ENCODE measurements at places on chromosomes 5 and 9. TPM values are rescaled to one million over a fixed set of nuclear protein-coding genes. Genes with fewer than 3 reads are reported as not detected.

OMD gene
- not detected for total RNA-seq

DNA sequence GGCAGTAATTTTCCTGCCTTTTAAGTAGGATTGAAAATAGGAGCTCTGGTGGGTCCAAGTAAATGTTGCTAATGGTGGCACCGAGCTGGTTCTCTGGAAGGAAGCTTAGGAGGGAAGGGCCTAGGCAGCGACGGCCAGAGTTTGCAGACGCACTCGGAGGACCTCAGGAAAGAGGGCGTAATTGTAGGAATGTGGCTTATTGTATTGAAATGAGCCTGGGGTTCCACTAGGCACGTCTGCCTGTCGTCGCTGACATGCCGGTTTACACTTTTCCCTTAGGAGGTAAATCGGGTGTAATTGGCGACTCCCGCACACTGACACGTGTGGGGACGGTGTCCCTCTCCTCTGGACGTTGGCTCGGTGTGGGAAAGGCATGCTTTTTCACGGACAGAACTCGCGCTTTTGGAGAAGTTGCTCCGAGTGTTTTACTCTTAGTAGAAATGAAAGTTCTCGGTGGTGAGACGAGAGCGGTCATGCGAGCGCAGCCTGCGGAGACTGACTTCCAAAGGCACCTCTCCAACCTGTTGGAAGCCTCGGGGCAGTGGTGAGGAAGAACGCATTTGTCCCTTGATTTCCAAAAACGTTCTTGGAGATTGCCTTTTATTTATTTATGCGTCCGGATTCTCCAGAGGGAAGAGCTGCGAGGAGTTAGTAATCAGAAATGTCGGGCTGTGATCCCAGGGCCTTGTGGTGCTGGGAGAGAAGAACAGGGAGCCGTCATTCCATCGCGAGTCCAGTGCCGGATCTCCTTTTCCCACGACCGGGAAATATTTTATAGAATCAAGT lies 1.3 kb downstream of the NR4A3 start:
- DNase-seq, result no peak

- DNase-seq, result peak; percentile 98
Measured at GRCh38 chr5:157384971-157385709, 74.9 kb upstream of the NIPAL4 start.

GRCh38 chr9:114037961-114038723 lies 40.0 kb downstream of the AMBP start:
- peak; percentile 35 for DNase-seq

DNA sequence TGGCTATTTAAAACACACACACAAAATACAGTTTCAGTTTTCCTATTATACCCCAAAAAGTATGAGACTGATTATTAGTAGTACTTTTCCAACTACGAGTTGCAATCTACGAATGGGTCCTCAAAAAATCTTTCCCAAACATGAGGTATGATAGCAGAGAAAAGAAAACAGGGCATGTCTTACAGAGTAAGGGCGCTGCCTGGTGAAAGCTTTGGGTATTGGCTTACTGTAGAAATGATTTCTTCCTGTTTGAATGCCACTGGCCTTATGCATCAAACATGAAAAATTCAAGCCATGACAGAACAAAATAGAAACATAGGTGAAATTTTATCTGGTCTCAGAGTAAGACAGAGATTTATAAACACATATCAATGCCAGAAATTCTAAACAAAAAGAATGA lies 448.0 kb downstream of the SPOCK1 start:
- DNase-seq, result no peak

C8G gene
- not detected for total RNA-seq

VAV2 gene
- 48.3 TPM for total RNA-seq

- DNase-seq, result no peak
Measured at GRCh38 chr5:139395844-139396640, 1.1 kb upstream of the PROB1 start.

DNA sequence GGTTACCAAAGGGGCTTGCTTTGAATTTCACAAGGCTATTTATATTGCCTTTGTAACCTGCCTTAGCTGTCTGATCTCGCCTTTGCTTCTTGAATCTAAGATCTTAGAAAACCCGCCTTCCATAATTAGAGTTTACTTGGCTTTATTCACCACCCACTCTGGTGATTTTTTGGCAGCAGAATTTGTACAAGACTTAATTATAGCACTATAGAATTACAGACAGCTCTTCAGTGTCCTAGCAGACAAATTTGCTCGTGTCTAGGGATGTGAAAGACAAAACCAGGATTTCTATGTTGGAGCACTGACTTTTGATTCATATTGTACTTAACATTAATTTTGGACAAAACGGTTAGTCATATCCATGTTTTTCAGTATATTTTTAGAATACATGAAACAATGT lies 306.6 kb downstream of the ADGRV1 start:
- no peak for DNase-seq

GRCh38 chr5:178198706-178199105 lies 5.6 kb upstream of the HNRNPAB start:
- DNase-seq, result no peak

GRCh38 chr9:78574354-78575045 lies 277.6 kb downstream of the PSAT1 start:
- DNase-seq, result no peak

PCDH12 gene
- total RNA-seq, result not detected

DOCK2 gene
- total RNA-seq, result 2.2 TPM

DNA sequence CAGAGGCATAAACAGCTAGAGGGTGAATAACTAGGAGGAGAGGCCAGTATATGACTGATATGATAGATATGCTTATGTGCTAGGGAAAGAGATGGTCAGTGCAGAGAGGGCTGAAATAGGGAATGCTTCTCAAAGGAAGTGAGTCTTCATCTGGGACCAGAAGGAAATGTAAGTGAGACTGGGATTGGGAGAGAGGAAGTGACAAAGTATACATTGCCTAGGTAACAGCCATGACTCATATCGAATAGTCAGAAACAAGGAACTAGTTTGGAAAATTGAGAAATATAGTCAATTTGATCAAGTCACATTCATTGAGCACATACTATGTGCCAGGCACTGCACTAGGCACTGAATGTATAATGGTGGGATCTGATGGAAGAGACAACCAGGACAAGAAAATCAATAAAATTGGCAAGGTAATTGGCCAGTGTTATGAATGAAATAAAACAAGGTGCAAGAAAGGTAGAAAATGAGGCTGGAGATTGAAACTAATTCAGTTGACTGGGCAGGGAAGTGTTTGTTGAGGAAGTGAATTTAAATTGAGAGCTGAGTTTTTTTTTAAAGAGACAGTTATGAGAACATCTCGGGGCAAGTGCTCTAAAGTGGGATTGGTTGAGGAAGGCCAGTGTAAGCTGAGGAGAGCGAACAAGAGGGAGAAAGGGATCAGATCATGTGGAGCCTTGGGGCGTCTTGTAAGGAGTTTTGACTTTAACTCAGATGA lies 4.3 kb downstream of the ERAP2 start:
- no peak for DNase-seq

DNA sequence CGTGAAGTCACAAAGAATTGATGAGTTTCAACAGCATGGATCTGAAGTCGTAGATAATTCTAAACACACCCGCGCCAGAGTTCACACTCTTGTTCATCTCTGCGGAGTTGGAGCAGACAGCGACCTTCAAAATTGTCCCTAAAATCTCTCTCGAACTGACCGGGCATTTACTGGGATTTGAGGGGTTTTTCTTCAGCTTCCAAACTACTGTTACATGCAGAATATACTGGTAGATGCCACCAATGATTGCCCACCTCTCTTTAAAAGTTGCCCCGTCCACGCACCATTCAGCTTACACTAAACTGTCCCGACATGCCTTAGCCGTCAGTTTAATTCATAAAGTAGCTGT lies 5.2 kb upstream of the ISL1 start:
- DNase-seq, result no peak

DNA sequence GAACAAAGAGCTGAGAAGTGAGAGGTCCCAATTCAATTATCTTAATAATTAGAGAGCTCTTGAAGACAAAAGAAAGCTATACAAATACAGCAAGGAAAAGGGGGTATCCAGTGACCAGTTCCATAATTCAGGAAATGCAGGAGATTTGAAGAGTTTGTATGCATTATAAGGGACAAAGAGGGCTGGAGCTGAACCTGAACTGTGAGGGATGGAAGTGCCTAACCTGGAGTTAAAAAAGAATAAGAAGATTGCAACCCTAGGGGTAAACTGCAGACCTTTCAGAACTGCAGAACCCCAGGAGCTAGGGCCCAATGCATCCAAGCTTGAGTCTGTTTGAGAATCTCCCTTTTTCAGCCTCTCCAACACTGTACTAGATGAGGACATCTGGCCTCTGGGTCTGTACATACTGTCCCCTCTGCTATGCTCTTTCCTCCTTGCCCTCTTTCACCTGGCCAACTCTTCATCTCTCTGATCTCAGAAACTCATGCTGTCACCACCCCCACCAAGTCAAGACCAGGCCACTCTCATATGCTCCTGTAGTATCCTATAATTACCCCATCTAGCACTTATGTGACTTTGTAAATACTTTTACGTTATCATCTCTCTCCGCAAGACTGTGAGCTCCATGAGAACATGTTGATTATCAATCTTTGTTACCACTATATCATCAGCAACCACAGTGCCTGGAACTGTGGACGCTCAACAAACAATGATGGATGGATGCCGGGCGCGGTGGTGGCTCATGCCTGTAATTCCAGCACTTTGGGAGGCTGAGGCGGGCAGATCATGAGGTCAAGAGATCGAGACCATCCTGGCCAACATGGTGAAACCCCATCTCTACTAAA lies 6.6 kb upstream of the PRKACG start:
- no peak for DNase-seq

DNA sequence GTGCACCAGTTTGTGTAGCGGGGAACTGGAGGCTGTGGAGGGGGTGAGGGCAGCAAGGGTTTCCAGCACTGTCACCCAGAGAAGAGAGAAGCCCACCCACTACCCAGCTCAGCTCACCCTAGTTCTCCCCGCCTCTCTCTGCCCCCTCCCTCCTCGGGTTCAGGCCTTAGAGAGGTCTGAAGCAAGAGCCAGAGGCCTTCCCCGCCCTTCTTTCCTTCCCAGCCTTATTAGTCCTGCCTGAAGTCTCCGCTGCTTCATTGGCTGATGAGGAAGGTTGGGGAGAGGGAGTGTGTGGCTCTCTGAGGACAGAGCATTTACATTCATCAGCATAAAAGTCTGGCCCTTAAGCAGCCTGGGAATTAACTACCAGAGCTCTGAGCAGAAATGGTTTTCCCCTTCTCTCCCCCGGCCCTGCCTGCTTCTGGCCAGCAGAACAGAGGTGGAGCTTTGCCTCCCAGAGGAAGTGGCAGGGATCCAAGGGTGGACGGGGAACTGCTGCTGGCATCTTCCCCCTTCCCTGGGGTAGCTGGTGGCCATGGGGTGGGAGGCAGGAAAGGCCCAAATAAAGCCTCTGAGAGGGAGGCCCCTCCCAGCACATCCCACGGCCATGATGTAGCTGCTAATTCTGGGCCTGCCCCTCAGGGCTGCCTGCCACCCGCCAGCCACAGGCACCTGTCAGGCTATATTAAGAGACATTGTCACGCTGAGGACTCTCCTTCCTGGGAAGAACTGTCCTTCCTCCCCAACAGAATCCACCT lies 4.1 kb downstream of the DNAJB5 start:
- no peak for DNase-seq

DNA sequence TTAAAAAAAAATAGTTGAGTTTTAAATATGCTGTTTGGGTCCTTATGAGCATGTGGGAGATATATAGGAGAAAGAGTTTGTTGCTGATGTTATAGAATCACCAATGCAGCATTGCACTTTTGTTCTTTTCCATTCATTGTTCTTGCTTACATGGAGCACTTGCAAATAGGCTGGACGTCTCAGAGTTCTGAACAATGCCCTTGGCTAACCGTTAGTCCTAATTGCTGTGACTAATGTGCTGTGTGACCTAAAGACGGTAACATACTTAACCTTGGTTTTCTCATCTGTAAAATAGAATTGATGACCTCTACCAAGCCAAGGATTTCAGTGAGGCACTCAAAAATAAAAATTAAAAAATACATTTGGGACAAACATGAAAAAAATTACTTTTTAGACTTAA lies 29.8 kb downstream of the PIK3R1 start:
- DNase-seq, result no peak

- DNase-seq, result no peak
Measured at GRCh38 chr5:89844548-89844947, 565.0 kb downstream of the CETN3 start.

DNA sequence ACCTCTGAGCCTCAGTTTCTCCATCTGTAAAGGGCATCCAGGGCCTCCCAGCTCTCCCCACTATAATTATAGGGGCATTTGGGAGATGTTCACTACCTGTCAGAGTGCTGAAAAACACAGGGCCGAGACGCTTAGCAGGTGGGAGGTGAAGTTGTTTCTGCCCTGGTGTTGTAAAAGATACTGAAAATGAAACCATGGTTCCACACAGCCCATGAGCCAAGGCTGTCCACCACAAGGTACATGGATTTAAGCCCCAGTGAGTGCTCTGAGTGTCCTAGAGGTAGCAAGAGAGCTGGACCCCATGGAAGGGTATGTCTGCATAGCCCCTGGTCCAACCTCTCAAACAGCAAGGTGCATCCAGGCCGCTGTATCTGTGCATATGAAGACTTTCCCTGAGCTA lies 137.5 kb downstream of the C5orf15 start:
- no peak for DNase-seq

CDO1 gene
- total RNA-seq, result 11.7 TPM

DNA sequence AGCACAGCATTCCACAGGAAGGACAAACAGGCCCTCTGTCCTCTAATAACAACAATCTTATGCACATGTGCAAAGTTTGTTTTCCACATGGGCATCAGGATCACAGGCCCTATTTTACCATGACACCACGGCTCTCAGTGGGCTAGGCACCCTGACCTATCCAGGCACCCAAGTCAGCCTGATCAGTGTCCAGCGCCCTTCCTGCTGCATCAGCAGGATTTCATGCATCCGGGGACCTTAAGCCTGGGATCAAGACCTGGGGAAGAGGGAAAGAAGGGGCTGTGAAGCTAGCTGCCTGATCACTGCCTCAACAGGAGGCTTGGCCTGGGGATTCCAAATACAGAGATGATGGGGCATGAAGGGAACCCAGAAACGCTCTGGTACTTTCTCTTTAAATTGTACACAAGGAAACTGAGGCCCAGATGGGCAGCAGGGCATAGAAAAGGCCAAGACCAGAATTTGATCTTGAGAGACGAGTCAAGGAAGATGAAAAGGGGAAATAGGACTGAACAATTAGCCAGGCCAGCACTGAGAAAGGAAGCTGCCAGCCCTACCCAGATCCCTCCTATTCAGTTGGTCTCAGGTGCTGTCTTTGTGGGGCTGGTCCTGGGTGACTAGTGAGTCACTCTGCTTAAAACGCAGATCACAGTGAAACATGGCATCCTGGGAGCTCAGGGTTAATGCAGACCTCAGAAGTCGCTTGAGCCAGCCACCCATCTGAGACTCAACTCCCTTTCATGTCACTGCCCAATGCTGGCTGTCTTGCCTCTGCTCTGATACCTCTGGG lies 57.9 kb downstream of the SHB start:
- no peak for DNase-seq
